ENCODE measurements at places on chromosomes 11 and 22.

- H3K27ac ChIP-seq = no peak overlapping the region
- H3K4me3 ChIP-seq = no peak overlapping the region
- H3K27me3 ChIP-seq = no peaks in the 10 kb centered on the region
These were observed 259.8 kb upstream of the ANO5 start for GRCh38 chr11:21933095-21933494.

GRCh38 chr11:83971063-83971462 lies 684.9 kb upstream of the CCDC90B start:
- no peak for DNase-seq
- H3K27me3 ChIP-seq = no peaks in the 10 kb centered on the region
- H3K27ac ChIP-seq = no peak overlapping the region
- no peaks in the 10 kb centered on the region for H3K36me3 ChIP-seq
- H3K4me1 ChIP-seq = no peaks in the 10 kb centered on the region

- no peak overlapping the region for H3K27ac ChIP-seq
- peaks cover 36% of the 10 kb centered on the region for H3K4me1 ChIP-seq
- no peak for DNase-seq
- no peaks in the 10 kb centered on the region for H3K36me3 ChIP-seq
- H3K27me3 ChIP-seq = no peaks in the 10 kb centered on the region
These were observed 7.4 kb downstream of the USP2 start for GRCh38 chr11:119373921-119374631.

DNA sequence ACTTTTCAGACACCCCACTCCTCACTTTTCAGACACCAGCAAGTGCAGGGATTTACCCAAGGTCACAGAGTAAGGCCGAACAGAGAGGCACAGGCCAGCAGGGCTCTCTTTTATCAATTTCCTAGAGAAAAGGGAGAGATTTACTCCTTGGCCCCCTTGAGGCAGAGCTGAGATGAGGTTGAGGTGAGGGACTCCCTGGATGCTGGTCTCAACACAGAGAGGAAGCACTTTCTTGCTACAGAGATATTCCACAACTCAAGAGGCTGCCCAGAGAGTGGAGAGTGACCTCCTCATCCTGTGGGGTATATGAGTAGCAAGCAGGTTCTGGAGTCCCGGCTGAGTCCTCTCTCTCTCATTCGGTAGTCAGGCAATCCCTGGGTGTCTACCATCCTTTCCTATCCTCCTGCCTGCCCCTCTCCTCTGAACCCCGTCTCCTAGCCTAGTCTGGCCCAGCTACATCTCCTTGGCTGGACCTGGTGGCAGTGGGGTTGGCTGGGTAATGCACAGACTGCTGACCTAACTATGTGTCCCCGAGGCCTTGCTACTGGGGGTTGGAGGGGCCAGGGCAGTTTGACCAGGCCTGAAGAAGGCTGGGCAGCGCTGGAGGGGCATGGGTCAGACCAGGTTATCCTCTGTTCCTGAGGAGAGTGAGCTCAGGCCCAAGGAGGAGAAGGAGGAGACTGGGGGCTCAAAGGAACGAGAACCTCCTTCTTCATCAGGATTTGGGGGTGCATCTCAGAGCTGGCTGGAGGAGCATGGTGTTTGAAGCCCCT lies 1.8 kb upstream of the ARHGEF17 start:
- no peak overlapping the region for H3K4me3 ChIP-seq
- no peaks in the 10 kb centered on the region for H3K36me3 ChIP-seq
- H3K27me3 ChIP-seq = no peaks in the 10 kb centered on the region
- no peaks in the 10 kb centered on the region for H3K4me1 ChIP-seq

- no peaks in the 10 kb centered on the region for H3K4me1 ChIP-seq
- no peaks in the 10 kb centered on the region for H3K36me3 ChIP-seq
- H3K27ac ChIP-seq = no peak overlapping the region
- no peak for DNase-seq
These were observed 98.0 kb upstream of the CD82 start for GRCh38 chr11:44467413-44467812.

GRCh38 chr11:96827164-96827563 lies 437.4 kb downstream of the JRKL start:
- no peaks in the 10 kb centered on the region for H3K27me3 ChIP-seq
- no peaks in the 10 kb centered on the region for H3K4me1 ChIP-seq
- H3K36me3 ChIP-seq = no peaks in the 10 kb centered on the region
- no peak overlapping the region for H3K4me3 ChIP-seq
- DNase-seq = no peak

GRCh38 chr11:35974882-35975589 lies 31.2 kb downstream of the LDLRAD3 start:
- no peak for DNase-seq
- no peak overlapping the region for H3K4me3 ChIP-seq
- H3K27ac ChIP-seq = no peak overlapping the region

DNA sequence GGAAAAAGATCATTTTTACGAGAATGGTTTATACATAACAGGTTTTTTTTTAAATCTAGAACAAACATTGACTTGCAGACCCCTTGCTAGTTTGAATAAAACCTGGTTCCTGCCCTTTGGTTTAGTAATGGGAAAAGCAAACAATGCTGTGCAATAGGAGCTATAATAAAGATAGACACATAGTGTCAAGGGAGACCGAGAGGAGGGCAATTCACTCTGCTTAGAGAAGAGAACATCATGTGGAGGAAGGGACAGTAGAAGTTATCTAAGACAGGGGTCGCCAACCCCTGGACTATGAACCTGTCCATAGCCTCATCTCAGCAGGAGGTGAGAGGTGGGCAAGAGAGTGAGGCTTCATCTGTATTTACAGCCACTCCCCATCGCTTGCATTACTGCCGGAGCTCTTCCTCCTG lies 7.0 kb upstream of the RDX start:
- peaks cover 3% of the 10 kb centered on the region for H3K4me1 ChIP-seq
- H3K27ac ChIP-seq = no peak overlapping the region
- DNase-seq = no peak
- H3K27me3 ChIP-seq = no peaks in the 10 kb centered on the region

DNA sequence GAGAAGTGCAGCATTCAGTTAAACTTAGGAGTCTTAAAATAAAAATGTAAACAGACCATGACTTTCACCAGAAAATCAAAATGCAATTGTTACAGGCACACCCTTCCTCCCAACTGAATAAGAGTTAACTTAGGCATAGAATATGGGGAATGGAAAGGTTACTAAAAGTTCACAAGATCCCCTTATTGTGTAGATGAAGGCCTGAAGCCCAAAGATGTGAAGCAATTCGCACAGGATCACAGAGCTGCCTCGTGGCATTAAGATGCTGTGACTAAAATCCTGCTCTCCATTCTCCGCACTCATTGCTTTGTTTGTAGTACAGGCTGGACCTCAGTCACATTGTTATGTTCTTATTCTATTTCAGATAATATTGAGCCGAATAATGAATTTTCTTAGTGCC lies 4.0 kb downstream of the MS4A5 start:
- no peak overlapping the region for H3K4me3 ChIP-seq
- no peaks in the 10 kb centered on the region for H3K27me3 ChIP-seq
- no peak overlapping the region for H3K27ac ChIP-seq
- H3K4me1 ChIP-seq = no peaks in the 10 kb centered on the region
- no peaks in the 10 kb centered on the region for H3K36me3 ChIP-seq

DNA sequence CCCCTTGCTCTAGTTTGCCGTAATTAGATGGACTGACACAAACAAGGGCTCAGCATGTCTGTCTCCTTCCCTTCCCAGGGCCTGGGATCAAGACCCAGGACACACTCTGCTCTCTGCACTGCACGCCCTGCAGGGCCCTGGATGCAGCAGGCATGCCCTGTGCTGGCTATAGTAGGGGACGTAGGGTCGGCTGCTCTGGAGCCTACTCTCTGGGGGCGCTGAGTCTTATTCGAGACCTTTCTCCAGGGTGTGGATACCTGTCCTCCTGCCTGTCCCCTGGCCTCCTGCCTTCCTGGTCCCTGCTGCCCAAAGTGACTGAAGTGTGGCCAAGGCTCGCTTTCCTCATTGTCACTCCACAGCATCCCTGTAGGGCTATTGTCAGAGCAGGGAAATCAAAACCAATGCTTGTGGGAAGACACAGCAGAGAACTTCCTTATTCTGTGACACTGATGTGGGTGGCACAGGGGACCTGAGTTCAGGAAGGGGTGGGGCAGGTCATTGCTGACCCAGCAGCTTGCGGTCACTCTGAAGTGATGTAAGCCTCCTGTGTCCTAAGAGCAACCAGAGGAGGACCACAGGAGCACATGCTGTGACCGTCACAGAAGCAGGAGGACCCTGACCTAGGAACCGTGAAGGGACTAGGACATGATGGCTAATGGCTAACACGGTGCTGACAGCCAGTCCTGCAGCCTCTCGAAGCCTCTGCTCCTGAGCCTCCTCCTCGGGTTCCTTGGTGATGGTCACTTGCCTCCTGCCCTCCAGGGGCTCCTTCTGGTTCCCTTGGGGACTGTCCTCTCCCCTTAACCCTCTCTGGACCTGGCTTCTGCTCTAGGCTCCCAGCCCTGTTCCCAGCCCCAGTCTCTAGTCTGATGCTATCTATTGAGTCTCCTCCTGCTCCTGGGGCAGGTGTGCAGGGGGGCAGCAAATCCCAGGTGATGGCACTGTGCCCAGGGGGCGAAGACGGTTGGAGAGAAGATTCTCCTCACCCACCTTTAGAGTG lies 10.3 kb downstream of the APOBEC3A start:
- no peak overlapping the region for H3K4me3 ChIP-seq
- no peaks in the 10 kb centered on the region for H3K27me3 ChIP-seq
- no peak overlapping the region for H3K27ac ChIP-seq
- no peaks in the 10 kb centered on the region for H3K4me1 ChIP-seq
- no peak for DNase-seq
- H3K36me3 ChIP-seq = no peaks in the 10 kb centered on the region

Data from right lobe of liver (tissue), 6 donors.